Muscle of arm (tissue), 14 donors: ENCODE measurements at places on chromosomes 5 and 9. TPM values are rescaled to one million over a fixed set of nuclear protein-coding genes. Genes with fewer than 3 reads are reported as not detected.

The PDLIM4 gene
- not detected for polyA plus RNA-seq

The IRX4 gene
- not detected for polyA plus RNA-seq

The FAM174A gene
- 36.4 TPM for polyA plus RNA-seq

The DNM1 gene
- polyA plus RNA-seq, result 43.5 TPM

The COL5A1 gene
- 862 TPM for polyA plus RNA-seq

The SLC25A2 gene
- not detected for polyA plus RNA-seq

The IER5L gene
- polyA plus RNA-seq, result 2.5 TPM

The NR2F1 gene
- polyA plus RNA-seq, result 6.0 TPM

The NR5A1 gene
- polyA plus RNA-seq, result 0.10 TPM

The PTGS1 gene
- 11.2 TPM for polyA plus RNA-seq

The MFAP3 gene
- 30.2 TPM for polyA plus RNA-seq

The OGN gene
- polyA plus RNA-seq, result 753 TPM

The CCDC171 gene
- 2.5 TPM for polyA plus RNA-seq

The OR1Q1 gene
- not detected for polyA plus RNA-seq

The LCP2 gene
- polyA plus RNA-seq, result 5.1 TPM

DNA sequence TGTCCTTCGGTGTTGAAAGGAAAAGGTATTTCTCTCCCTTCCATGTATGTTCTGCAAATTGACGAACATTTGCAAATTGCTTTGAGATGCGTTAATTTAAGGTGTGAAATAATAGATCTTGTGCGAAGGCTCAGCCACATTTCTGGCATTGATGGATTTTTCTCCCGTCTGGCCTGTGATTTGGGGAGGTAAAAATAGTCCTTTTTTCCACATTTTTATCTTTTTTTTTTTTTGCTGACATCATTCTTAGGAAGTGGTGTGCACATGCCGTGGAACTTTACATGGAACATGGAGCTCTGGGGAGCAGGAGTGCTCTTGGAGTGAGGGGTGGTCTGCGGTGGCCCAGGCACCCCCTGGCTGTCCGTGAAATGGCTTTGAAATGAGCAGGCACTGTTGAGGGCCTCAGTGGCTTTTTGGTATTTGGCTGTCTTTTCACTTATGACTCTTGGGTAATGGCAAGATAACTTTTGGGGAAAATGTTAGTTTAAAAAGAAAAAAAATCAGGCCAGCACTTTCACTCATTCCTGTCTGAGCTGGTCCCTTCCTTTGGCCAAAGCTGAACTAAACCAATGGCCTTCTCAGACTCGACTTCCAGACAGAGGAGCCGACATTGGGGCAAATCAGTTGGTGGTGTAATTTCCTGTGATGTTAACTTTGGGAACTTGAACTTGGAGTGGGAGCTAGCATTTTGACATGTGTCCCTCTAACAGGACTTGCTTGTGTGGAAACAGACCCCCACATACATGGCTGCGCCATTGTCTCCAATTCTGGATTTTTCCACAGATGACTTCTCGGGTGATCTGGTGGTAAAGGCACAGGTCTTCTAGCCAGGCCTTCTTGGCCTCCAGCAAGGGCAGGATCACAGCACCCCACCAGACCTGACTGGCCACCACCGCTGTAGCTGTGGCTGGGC is 4.2 kb downstream of the NEK6 start:
- DNase-seq, result no peak

GRCh38 chr9:109937861-109938453 is 158.0 kb downstream of the PALM2AKAP2 start:
- no peak for DNase-seq

GRCh38 chr9:6692433-6692832 is 46.9 kb upstream of the GLDC start:
- no peak for DNase-seq

DNA sequence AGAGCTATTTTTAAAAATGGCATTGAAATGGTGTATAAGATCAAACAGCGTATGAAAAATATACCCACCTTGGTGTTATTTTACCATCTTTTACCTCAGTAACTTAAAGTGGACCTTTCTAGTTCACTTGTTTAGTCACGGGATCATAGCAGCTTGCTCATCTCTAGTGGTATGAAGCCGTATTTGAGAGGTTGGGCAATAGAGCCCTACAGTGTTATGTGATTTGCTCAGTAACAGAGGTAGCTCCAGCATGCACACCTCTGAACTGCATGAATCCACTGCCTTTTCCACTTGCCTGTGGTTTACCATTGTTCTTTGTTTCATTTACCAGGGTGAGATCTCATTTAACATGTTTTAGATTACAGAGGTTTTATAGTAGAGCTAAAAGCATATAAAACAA is 134.4 kb downstream of the ATG10 start:
- no peak for DNase-seq

DNA sequence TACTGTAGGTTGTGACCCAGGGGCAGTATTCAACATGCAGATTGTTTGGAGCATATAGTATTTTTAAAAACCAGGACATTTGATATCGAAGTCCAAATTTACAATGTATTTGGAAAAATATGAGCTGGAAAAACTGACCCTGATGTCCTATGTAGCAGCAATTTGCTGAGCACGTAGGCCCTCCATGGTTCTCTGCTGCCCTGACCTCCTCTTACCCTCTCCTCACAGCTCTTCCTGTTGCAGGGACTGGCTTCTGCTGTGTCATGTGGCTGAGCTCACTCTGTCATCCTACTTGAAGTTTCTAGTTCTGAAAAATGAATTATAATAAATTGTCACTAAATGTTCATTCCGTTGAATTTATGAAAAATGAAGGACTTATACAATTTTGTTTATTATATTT is 4.1 kb upstream of the ASPN start:
- DNase-seq, result no peak

GRCh38 chr9:68709291-68710110 is 4.5 kb downstream of the PIP5K1B start:
- DNase-seq, result no peak

DNA sequence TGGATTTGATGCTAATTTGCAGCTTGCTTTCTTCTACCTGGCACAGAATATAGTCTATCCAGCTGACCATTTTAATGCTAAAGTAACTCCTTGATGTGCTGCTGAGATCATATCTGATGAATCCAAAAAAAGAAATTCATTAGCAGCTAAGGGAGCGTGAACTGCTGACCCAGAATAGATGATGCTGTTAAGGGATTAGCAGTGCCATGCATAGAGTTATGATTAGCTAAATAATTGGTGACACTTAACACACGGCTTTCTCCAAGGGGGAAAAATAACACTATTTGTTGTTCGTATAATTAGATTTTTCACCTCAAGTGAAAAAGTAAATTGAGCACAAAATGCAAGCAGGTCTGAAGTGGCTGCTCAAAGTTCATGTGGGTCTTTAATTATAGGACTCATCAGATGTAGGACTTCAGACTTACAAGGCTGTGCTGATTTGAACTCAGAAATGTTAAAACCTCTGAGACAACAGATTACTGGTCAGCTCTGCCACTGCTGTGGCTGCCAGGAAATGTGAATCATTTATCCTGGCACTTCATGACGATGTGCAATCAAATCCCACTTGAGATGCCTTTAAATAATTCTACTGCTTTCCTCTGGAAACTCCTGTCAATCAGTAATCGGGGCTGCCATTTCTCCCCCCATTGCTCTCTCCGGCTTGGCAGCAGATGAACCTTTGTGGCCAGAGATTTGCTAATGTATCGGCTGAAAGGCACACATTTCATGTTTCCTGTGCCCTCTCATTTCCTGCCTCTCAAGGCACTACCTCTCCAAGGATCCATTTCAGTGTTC is 291.6 kb upstream of the C9orf72 start:
- DNase-seq, result no peak

- DNase-seq, result no peak
These were observed 307.4 kb downstream of the MAN2A1 start for GRCh38 chr5:109997161-109997560.

DNA sequence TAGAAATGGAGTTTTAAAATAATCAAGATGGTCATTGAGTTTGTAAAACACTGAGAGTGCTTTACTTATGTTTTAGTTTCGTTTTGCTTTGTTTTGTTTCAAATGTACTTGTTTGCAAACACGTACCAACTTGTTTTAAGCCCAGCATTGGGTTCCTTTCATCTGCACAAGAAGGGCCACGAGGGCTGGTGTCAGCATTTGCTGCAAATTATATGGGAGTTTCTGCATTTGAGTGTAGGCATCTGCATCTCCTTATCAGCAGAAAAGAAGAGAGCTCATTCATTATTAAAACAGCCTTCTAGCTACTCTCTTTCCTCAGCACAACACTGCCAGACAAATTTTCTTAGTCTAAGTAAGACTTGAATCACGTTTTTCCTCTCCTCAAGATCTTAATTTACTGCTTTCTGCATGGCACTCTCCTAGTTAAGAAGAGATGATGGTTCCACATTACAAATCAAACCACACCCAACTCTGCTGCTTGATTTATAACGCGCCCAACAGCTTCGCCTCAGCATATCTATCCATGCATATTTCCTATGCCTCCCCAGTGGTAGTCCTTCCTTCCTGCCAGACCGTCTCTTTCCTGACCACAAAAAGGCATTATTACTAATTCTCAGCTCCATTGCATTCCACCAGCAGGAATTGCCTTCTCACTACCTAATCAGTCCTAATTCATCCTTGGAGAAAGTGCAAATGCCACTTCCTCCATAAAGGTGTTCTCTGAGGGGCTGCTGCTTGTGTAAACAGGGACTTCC is 95.2 kb upstream of the CAST start:
- no peak for DNase-seq

- peak; percentile 23 for DNase-seq
These were observed 70.0 kb downstream of the SECISBP2 start for GRCh38 chr9:89388084-89388867.

GRCh38 chr5:135012033-135012588 is 21.9 kb downstream of the PITX1 start:
- DNase-seq, result no peak

- no peak for DNase-seq
These were observed 88.6 kb downstream of the LMX1B start for GRCh38 chr9:126702151-126703001.

- DNase-seq, result no peak
These were observed 12.3 kb downstream of the GPRIN1 start for GRCh38 chr5:176597417-176598389.

- DNase-seq, result no peak
These were observed 172.1 kb downstream of the ENC1 start for GRCh38 chr5:74468421-74468820.

DNA sequence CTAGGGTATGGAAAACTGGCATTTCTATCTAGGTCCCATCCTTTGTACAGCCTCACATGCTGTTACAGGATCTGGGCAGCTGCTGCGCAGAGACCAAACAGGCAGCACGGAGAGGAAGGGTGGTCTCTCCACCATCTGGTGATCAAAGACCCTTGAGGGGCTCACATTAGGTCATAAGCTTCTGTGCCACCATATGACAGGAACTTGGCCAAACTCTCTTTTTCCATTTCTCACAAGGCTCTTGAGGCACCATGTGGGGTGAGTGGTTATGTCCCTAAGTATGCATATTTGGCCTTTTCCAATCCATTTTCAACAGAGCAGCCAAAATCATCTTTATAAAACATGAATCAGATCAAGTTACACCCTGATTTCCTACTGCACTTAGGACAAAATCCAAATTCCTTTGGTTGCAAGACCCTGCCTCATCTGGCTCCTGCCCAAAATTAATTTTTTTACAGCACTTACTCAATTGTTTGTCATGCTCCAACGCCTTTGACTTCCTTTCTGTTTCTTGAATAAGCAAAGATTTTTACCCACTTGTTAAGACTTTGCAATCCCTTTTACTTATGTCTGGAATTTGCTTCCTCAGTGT is 730.0 kb downstream of the MAT2B start:
- DNase-seq, result peak; percentile 28

DNA sequence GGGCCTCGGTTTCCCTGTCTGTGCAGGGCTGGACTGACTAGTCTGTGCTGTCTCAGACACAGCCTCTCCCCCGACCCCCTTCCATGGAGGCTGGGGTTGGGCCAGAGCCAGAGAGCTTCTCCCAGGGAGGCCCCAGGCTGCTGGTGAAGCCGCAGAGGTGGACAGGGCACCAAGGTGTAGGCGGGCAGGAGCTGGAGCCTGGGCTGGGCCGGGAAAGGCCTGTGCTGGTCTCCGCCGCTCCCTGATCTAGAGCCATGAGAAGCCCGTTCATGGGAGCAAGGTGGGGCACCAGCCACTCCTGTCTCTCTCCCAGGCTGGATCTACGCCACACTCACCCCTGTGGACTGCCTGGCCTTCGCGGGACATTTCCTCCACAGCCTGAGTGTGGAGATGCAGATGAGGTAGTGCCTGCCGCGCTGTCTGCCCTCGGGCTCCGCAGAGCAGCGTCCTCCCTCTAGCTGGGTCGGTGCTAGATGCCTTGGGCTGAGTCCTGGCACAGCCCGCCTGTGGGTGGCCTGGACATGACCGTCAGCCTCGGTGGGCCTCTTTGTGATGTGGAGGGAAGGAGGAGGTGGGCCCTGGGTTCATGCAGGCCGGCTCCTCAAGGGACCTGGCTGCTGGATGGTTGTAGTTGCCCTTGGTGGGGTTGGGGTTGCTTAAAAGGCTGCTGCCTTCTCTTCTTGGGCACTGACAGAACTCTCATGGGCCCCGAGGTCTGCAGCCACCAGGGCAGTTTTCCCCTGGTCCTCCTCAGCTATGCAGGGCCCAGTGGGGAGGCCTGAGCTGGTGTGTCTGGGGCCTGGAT is 79.4 kb downstream of the PHF2 start:
- no peak for DNase-seq

- DNase-seq, result no peak
These were observed 2.5 kb downstream of the ERCC6L2 start for GRCh38 chr9:95877984-95878383.

DNA sequence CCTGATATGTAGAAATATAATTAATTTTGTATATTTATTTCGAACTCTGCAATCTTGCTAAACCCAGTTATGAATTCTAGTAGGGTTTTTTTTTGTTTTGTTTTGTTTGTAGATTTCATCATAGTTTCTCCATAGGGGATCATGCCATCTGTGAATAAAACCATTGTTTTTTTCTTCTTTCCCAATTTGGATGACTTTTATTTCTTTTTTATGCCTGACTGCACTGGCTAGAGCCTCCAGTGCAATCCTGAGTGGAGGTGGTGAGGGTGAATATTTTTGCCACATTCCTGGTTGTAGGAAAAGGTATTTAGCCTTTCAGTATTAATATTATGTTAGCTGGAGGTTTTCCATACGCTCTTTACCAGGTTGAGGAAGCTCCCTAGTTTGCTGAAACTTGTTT is 70.0 kb upstream of the GFPT2 start:
- no peak for DNase-seq

- no peak for DNase-seq
These were observed 160.6 kb downstream of the EFNA5 start for GRCh38 chr5:107510125-107510524.
